ENCODE measurements at places on chromosomes 2 and 18.
A peak's percentile ranks its signal among the peaks of the same experiment; 100 is the strongest.

DNA sequence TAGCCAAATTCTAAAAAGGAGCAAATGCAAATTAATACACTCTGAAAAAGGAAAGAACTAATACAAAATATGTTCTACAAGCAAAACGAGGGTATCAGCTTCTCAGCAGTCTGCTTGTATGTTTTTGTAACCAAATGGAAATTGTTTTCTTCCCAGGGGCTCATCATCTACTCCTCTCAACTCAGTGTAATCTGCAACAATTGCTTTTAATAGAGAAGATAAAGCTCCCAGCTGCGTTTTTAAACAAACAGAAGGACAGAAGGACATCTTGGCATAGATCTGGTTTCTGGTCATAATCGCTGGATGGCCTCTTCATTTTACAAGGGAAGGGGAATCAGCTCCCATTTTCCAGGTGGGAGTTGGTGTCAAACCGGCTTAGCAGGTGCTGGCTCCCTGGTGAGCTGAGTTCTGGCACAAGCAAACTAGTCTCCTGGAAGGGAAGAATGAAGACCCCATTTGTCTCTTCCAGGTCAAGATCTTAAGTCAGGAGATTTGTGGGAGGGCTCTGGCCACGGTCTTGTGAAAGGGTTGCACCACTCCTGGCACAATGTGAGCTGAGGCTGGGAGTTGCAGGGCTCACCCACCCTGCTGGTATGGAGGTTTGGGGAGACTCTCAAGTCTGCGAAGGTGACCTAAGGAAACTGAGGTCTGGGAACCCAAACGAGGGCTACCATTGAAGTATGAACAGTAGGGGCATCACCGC, 41.6 kb downstream of the NPPC start:
- DNase-seq: no peak

DNA sequence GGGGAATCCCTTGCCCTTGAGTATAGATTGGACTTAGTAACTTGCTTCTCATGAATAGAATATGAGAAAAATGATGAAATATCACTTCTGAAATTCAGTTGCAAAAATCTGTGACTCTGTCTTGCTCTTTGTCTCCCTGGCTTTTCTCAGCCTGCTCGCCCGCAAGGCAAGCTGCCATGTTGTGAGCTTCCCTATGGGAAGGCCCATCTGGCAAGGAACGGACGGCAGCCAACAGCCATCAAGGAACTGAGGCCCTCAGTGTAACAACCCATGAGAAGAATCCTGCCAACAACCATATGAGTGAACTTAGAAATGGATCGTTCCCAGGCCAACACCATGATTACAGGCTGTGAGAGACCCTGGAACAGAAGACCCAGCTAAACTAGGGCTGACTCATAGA, 58.4 kb upstream of the PGAP1 start:
- no peak for DNase-seq

GRCh38 chr2:239098288-239098970, 250.5 kb downstream of the TWIST2 start:
- DNase-seq: peak; percentile 88

DNA sequence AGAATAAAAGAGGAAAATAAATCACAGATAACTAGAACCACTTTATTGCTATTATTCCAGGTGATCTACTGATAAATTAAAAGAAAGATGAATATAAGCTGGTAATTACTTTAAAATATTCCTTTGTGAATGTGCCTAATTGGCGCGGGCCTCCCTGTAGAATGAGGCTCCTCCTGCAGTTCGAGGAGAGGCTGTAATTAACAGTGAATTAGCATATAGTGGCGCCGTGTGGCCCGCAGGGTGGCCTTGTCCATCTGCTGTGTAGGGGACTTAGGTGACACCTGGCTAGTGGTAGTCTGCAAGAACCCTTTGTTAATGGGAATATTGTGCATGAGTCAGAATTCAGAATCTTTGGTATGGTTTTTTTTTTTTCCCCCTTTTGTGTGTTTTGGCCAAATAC, 119.8 kb downstream of the AGAP1 start:
- no peak for DNase-seq

DNA sequence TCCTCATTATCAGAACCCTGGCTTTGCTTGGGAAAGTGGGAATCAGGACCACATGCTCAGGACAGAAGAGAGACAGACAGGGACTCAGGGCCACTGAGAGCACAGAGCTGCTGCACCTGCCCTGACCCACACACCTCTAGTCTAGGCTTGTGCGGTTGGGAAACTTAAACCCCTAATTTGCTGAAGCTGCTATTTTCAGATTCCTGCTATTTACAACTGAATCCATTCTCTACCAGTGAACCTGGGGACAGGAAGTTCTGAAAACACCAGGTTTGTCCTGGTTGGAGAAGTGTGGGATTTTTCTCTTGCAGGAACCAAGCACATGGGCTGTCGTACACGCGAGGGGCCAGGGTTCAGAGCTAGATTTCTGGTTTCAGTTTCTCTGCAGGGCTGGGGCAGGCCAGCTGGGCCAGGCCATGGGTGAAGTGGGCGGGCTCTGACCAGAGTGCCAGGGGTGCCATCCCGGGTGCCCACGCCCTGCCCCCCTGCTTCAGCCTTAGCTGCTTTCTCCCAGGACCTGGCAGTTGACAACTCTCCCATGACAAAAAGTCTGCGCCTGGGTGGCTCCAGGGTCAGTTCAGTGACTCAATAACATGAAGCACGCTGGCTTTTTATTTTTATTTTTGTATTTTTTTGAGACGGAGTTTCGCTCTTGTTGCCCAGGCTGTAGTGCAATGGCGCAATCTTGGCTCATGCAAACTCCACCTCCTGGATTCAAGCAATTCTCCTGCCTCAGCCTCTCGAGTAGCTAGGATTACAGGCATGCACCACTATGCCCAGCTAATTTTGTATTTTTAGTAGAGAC, 51.3 kb upstream of the SLC1A4 start:
- DNase-seq: no peak

DNA sequence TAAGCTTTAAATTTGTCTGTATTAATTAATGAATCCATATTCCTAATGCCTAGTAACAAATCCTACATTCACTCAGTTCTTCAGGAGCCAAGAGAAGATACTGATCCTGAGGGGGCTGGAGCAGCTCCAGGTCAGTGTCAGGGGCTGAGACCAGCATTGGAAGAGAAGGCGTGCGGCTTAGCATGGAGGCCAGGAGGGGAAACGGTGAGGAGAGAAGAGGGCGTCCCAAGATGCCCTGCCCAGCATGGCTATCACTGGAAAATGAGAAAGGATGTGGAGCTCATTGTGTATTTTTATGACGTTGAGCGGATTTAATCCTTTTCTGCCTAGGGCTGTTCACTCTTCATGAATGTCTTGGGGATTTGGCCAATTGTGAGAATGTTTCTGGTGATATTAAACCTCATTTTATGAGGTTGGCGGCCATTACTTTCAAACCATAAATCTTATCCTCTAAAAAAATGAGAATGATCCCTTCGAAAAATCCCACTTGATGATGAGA, 131.7 kb downstream of the KCTD1 start:
- no peak for DNase-seq

DNA sequence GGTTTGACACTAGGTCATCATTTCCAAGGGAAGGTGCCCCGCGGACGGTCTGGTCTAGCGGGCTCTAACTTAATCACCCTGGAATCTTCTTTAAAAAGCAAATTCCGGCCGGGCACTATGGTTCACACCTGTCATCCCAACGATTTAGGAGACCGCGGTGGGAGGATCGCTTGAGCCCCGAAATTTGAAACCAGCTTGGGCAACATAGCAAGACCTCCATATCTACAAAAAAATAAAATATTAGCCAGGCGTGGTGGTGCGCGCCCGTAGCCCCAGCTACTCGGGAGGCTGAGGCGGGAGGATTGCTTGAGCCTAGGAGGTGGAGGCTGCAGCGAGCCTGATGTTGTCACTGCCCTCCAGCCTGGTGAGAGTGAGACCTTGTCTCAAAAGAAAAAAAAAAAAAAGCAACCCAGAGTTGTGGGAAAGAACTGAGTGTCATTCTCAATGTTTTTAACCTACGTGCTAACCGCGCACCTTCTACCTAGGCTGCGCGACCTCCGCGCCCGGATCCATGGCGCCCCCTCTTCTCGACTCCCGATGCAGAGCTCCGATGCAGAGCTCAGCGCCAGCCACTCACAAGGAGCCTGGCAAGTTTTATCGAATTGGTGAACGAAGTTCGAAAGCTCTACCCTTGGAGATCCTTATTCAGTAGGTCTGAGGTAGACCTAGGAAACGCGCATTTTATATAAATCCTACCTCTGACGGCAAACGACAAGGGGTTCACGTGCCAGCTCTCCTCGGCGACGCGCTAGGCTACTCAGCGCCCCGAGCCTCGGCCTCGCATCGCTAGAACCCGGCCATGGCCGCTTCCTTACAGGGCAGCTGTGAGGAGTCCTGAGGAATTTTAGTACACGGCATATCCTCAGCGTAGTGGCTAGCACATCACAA, 888 bp upstream of the TWSG1 start:
- peak; percentile 6 for DNase-seq

- no peak for DNase-seq
Observed at GRCh38 chr2:237059155-237059875, 26.4 kb upstream of the COPS8 start.

DNA sequence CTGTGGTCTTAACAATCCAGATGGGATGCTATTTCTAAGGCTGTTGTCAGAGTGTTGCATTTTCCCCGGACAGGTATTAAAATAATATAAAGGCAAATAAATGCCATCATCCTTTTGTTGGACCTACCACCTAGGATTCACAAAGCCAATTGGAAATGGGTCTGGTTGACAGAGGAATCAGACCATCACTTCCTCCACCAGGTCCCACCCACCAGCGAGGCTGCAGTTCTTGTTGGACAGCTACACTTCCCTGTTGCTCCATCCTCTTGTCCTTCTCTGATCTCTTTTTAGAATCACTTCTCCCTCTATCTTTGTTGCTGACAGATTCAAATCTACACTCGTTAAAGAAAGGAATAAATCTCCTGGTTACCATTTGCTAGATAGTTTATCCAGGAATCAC, 1.1 kb downstream of the TMEM169 start:
- no peak for DNase-seq

GRCh38 chr2:219406861-219407230, 11.3 kb upstream of the DES start:
- DNase-seq: no peak

- no peak for DNase-seq
Observed at GRCh38 chr2:75320898-75321598, 121.7 kb upstream of the TACR1 start.

DNA sequence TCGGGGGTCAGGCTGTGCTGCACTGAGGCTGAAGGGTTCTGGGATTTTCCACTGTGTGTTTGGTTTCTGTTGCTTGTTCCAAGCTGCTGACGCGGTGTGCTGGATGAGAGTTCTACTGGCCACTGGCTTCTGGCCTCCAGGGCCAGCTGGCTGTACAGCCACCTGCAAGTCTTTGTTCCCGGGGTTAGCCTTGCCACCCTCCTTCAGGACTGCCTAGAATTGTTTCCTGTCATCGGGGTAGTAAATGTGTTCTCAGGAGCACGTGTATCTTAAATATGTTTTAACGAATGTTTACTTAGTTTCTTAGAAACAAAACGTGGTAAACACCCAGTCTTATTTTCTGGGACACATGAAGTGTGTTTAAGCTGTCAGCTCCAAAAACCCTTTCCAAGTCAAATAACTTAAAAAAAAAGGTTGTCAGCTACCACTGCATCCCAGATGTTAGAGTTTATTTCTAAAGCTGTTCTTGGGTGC, 231.2 kb downstream of the AGAP1 start:
- DNase-seq: no peak

GRCh38 chr2:214809751-214810564, 475 bp upstream of the BARD1 start:
- peak; percentile 97 for DNase-seq

DNA sequence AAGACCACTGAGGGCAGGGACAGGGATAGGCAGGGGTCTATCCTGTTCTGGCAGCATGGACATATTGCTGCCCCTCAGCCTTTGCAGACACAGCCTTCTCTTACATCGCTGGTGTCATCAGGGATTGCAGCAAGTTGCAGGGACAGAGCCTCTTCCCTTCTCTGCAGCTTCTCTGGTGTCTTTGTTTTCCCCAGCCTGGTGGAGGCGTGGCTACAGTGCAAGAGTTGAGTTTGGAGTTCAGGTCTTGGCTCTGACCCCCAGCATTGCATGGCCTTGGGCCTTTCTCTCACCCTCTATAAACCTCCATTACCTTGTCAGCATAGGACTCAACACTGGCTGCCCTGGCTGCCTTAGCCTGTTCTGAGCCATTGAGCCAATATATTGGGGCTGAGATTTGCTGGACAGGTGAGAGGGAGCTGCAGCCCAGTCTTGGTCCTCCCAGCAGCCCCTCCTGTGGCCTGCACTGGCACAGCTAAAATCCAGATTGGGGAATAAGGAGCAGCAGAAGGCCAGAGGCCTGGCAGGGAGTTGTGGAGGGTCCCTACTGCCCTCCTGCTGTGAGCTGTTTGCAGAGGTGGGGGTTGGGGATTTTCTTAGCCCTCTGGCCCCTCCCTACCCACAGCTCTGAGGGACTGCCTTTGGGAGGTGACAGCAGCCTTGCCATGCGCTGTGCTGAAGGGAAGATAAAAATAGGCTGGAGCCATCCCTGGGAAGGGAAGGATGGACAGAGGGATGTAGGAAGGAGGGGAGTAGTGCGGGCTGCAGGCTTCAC, 22.8 kb downstream of the EHD3 start:
- DNase-seq: no peak

- DNase-seq: no peak
Observed at GRCh38 chr18:58580623-58581022, 48.3 kb downstream of the ALPK2 start.

DNA sequence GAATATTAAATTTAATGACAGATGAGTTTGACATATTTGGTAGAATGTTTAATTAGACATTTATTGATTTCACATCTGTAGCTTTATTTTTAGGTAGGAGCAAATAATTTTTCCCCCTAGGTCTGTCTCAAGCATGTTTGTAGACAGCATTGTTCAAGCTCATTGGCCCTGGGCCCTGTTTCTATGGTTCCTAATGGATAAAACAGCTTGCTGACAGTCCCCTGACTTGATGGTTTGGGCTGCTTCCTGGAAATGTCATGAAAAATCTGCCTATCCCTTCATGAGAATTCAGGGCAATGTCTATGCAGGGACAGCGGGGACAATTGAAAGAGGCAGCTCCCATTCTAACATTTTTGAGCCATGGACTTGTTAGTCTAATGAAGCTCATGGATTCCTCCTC, 14.6 kb upstream of the MEP1B start:
- no peak for DNase-seq

GRCh38 chr2:205965707-205966106, 120.3 kb downstream of the INO80D start:
- peak; percentile 44 for DNase-seq

GRCh38 chr2:131148426-131148825, 43.3 kb downstream of the PLEKHB2 start:
- no peak for DNase-seq

- DNase-seq: no peak
Observed at GRCh38 chr2:174332217-174332963, 2.4 kb upstream of the SP9 start.

GRCh38 chr18:79770826-79771225, 26.9 kb upstream of the KCNG2 start:
- DNase-seq: no peak

DNA sequence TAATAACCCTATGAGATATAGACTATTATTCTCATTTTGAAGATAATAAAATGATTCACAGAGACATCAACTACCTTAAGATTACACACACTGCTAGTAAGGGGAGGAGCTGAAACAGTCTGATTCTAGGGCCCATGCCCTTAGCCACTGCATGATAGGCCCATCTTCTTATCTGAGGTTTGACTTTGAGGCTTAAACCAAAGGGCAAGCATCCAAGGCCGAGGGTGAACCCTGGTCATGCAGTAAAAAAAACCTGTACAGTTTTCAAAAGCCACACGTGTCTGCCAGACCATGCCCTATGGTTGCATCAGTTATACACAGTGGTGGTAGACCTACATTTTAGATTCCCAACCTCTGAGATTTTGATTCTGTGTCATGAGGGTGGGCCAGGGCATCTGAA, 44.8 kb downstream of the POLE4 start:
- DNase-seq: no peak
